ENCODE measurements at places on chromosomes 1 and 21. TPM values are rescaled to one million over a fixed set of nuclear protein-coding genes. Genes with fewer than 3 reads are reported as not detected.

Gene DIO1
- total RNA-seq: not detected

Gene SLC30A10
- total RNA-seq: not detected

Gene TMEM82
- total RNA-seq: not detected

Gene KISS1
- not detected for total RNA-seq

Gene CLCNKB
- not detected for total RNA-seq

Gene CDC42BPA
- 39.1 TPM for total RNA-seq

DNA sequence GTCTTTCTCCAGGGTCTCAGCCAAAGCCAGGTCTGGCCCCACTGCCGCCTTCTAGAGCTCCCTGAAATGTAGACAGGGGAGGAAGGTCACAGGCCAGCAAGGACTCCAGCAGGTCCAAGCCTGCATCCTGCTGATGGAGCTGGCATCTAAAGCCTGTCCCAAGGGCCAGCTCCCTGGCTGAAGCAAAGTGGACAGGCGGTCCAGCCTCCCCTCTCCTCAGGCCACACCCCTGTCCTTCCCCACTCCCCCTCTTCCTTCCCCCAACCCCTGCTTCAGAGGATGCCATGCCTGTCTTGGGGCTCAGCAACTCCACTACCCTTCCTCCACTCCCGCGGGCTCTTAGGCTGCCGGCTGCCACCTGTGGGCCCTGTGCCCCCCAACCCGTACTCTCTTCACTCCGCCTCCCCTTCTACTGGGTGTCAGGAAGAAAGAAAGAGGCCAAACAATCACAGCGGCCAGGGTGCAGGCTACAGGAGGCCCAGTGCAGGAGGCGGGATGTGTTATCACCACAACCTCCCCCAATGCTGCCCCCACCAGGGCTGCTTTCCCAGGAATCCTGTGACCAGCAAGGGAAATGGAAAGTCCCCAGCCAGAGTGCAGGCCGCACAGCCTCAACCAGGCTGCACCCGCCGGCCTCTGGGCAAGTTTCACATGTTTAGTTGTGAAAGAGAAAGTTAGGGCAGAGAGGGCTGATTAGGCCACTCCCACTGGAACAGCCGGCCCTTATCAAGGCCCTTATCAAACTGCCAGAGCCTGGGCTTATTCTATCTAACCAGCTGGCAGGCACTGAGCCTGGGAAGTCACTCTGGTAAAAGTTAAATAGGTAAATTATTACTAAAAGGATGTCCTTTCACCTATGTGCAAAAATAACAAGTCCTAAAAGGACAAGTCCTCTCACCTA lies 34.1 kb downstream of the ACOT7 start:
- no peak overlapping the region for H3K4me3 ChIP-seq
- H3K27me3 ChIP-seq: no peaks in the 10 kb centered on the region
- no peaks in the 10 kb centered on the region for H3K36me3 ChIP-seq
- peak; percentile 65 for DNase-seq
- 0 out of 2 replicates have a peak overlapping the region, but pooled peaks have one; percentile 19 for H3K27ac ChIP-seq

GRCh38 chr1:65979136-65980044 lies 186.7 kb downstream of the PDE4B start:
- H3K4me3 ChIP-seq: no peak overlapping the region
- no peaks in the 10 kb centered on the region for H3K36me3 ChIP-seq
- H3K27me3 ChIP-seq: no peaks in the 10 kb centered on the region
- H3K27ac ChIP-seq: no peak overlapping the region
- H3K4me1 ChIP-seq: 0 out of 2 replicates have a peak, but pooled peaks cover 5% of the 10 kb centered on the region
- DNase-seq: peak; percentile 33

DNA sequence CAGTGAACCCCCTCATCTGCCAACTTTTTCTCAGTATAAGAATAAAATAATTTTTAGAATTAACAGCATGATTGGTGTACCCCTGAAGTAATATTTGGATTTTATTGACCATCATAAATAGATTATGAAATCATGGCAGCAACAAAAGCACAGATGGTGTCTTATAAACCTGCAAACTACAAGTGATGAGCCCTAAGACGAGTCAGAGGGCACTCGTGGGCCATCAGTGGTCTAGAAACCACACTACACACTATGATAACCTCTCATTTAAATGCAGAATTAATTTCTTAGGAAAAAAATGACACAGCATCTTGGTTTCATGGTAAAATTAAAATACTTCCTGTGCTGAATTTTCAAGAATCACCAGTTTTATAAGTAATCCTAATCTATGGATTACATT lies 312.4 kb downstream of the PTBP2 start:
- H3K4me3 ChIP-seq: no peak overlapping the region
- DNase-seq: no peak
- H3K4me1 ChIP-seq: no peaks in the 10 kb centered on the region
- no peaks in the 10 kb centered on the region for H3K27me3 ChIP-seq
- no peak overlapping the region for H3K27ac ChIP-seq

- no peak for DNase-seq
- H3K4me1 ChIP-seq: no peaks in the 10 kb centered on the region
- H3K27ac ChIP-seq: no peak overlapping the region
- no peaks in the 10 kb centered on the region for H3K36me3 ChIP-seq
- no peak overlapping the region for H3K4me3 ChIP-seq
- H3K27me3 ChIP-seq: no peaks in the 10 kb centered on the region
Observed at GRCh38 chr1:41764656-41765055, 154.1 kb downstream of the HIVEP3 start.

DNA sequence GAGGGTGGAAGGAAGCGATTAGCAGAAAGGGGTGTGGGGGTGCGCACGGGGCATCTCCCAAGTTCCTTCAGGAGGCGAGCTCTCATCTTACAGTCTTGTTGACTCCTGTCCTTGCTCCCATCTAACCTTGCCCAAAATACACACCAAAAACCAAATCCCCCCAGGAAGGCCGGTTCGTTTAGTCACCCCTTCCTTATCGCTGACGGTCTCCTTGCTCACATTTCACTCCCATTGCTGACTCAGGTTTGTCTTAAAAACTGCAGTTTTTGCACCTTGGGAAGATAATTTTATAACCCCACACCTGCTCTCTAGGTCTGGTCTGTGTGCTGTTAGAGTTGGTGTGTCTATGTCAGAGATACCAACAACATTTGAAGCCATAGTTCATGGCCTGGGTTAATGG lies 68.1 kb upstream of the F3 start:
- H3K27ac ChIP-seq: no peak overlapping the region
- peaks cover 10% of the 10 kb centered on the region for H3K4me1 ChIP-seq
- no peaks in the 10 kb centered on the region for H3K27me3 ChIP-seq
- H3K36me3 ChIP-seq: no peaks in the 10 kb centered on the region
- H3K4me3 ChIP-seq: no peak overlapping the region
- no peak for DNase-seq

- H3K27me3 ChIP-seq: no peaks in the 10 kb centered on the region
- DNase-seq: no peak
- no peak overlapping the region for H3K27ac ChIP-seq
- no peaks in the 10 kb centered on the region for H3K36me3 ChIP-seq
- H3K4me1 ChIP-seq: peaks cover 40% of the 10 kb centered on the region
Observed at GRCh38 chr1:17873007-17873675, 118.0 kb downstream of the ACTL8 start.

GRCh38 chr1:234398849-234399381 lies 25.7 kb downstream of the COA6 start:
- H3K27me3 ChIP-seq: no peaks in the 10 kb centered on the region
- H3K36me3 ChIP-seq: no peaks in the 10 kb centered on the region
- DNase-seq: peak; percentile 79

DNA sequence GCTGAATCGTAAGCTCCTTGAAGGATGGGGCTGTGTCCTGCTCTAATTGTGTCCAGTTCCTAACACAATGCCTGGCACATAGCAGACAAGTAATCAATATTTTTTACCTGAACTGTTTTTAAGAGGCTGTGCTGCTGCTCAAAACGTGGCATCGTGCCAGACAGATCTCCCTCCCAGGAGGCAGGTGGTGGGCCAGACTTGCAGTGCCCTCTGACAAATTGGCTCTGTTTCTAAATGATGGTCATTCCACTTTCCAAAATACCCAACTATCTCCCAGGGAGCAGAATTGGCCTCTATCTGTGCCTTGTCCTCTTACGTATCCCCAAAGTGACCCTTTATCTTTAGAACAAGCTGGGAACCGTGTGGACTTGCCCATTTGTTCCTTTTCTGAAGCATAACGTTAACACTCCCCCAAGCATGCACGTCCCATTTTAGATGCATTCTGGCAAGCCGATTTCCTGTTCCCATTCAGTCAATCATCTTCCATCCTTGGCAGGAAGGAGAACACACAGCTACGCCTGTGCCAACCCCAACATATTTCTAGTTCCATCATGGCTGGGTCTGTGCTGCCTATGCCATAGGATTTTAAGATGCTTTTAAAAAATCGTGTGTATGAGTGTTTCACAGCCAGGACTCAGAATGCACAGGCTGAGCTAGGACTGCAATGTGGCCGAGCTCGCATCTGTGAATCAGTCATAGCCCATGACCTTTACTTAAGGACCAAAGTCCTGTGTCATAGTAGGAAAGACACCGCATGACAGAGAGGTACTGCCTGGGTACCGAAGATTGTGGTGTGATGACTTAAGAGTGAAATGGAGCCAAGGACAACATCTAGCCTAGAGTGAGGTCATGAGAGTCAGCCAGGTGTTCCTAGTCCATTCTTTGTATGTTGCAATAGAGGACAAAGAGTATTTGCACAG lies 408.6 kb downstream of the PRDM2 start:
- H3K4me1 ChIP-seq: no peaks in the 10 kb centered on the region
- DNase-seq: no peak
- H3K36me3 ChIP-seq: no peaks in the 10 kb centered on the region

GRCh38 chr1:202852163-202852904 lies 36.6 kb downstream of the RABIF start:
- H3K27ac ChIP-seq: no peak overlapping the region
- no peaks in the 10 kb centered on the region for H3K4me1 ChIP-seq

GRCh38 chr1:77649127-77649526 lies 33.3 kb downstream of the ZZZ3 start:
- no peaks in the 10 kb centered on the region for H3K27me3 ChIP-seq
- no peak overlapping the region for H3K4me3 ChIP-seq
- no peak overlapping the region for H3K27ac ChIP-seq
- H3K36me3 ChIP-seq: peaks cover 18% of the 10 kb centered on the region

DNA sequence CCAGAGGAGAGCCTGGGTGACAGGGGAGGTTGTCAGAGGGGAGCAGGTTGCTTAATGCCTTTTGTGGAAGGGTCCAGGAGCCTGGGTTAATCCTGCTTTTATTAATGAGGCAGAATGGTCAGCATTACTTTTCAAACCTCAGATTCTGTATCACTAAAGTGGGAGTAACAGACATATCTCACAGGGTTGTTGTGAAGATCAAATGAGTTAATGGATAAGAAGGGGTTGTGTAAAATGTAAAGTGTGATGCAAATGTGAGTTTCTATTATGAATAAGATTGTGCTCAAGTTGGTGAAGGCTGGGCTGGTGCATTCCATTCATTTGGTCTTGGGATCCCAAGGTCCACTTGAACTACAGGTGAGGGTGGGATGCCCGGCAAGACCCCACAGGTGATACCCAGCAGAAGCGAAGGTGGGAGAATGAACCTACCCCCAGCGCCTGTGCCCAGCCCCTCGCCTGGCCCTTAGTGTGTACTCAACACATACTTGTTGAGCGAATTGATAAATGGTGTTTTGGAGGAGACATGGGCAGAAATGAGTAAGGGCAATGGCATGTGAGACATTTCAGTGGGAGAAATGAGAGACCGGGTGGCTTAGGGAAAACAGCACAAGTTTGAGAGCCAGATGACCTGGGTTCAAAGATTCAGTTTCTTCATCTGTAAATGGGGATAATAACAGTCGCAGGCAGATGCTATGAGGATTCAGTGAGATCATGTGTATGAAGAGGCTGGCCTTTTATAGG lies 6.2 kb downstream of the SLC26A9 start:
- no peak overlapping the region for H3K4me3 ChIP-seq
- DNase-seq: peak; percentile 68
- no peaks in the 10 kb centered on the region for H3K36me3 ChIP-seq
- no peak overlapping the region for H3K27ac ChIP-seq
- peaks cover 34% of the 10 kb centered on the region for H3K4me1 ChIP-seq

DNA sequence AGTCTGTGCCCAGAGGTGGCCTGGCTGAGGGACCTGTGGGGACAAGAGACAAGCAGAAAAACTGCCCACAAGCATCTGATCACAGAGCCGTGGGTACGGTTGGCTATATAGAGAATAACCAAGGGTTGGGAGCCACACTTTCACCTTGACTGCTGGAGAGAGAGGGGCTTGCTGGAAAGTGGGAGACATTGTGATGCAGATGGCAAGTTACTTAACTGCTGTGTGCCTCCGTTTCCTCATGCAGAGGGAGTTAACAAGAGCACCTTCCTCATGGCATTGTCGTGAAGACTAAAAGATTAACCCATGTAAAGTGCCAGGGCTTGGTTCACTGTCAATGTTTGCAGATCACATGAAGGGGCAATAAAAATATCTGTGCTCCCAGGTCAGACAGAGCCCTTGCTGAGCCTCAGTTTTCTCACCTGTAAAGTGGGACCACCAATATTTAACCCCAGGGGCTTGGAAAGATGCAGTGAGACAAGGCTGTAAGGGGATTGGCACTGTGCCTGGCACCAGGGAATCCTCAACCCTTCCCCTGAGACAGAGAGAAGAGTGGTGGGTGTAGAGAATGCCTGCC lies 52.8 kb downstream of the SDC3 start:
- no peak overlapping the region for H3K27ac ChIP-seq
- no peaks in the 10 kb centered on the region for H3K36me3 ChIP-seq
- H3K4me1 ChIP-seq: peaks cover 24% of the 10 kb centered on the region
- H3K4me3 ChIP-seq: no peak overlapping the region
- no peaks in the 10 kb centered on the region for H3K27me3 ChIP-seq

DNA sequence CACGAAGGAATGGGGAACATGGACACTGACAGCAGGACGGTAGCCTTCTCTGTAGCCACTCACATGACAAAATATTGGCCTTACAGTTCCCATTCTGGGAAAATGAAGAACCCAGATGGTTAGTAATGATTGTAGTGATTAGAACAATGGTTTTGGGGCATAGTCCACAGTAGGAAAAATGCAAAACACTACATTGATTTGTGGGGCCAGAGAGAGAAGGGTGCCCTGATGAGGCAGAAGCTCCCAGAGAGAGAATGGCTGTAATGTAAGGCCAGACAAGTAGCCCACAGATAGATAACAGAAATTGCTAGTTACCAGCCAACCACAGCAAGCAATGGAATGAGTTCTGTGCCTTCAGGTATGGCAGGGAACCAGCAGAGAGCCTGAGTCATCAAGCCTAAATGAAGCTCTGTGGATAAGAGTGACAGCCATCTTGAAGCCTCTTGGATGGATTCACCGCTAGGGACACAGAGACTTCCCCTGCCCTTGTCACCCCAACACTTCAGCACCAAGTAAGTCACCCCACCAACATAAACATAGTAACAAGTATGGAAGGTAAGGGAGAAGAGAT lies 206.1 kb downstream of the BACH1 start:
- peaks cover 22% of the 10 kb centered on the region for H3K4me1 ChIP-seq
- DNase-seq: peak; percentile 42
- H3K27ac ChIP-seq: no peak overlapping the region
- no peaks in the 10 kb centered on the region for H3K36me3 ChIP-seq
- no peak overlapping the region for H3K4me3 ChIP-seq

- no peak overlapping the region for H3K4me3 ChIP-seq
- no peaks in the 10 kb centered on the region for H3K27me3 ChIP-seq
- no peak overlapping the region for H3K27ac ChIP-seq
- no peaks in the 10 kb centered on the region for H3K4me1 ChIP-seq
Observed at GRCh38 chr1:78549891-78550290, 59.1 kb downstream of the PTGFR start.

Measured in GM23248 (cell line).